ENCODE measurements at places on chromosomes 16 and 17.

DNA sequence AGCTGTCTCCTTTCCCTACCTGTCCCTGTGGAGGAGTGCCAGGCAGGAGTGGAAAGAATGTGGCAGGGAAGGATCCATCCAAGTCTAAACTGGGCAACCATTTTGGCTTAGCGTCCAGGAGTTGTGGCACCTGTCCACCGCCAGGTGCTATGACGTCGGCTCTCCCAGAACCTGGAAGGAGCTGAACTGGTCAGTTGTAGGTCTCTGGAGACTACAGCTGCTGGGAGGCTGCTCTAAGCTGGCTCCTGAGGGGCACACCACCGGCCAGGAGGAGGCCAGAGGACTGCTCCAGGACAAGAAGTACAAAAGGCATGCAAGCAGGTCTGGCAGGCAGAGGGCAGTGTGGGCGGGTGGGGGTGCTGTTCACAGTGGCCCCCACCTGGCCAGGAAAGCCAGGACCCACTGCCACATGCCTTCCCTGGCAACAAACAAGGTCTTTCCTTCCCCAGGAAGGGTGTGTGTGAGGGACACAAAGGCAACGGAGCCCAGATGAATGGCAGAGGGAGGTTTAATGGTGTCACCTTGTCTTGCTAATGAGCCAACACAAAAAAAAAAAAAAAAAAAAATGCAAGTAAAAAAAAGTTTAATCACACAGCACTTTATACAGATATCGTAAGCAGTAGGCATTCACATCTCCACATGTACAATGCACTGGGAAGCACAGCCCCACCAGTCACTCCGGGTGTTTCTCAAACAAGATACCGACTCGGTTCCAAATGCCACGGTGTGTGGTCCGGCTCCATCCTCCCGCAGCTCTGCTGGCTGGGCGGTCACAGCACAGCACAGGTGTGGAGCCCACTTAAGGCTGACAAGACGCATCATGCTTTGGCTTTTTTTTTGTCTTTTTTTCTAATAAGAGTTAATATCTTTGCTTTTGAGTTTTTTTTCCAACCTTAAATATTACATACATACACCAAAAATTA, 4.8 kb downstream of the SPHK1 start:
- no peak for DNase-seq

- no peak for DNase-seq
Measured at GRCh38 chr16:54059319-54059718, 227.3 kb downstream of the IRX3 start.

- no peak for DNase-seq
Measured at GRCh38 chr17:27293359-27293897, 486 bp upstream of the WSB1 start.

DNA sequence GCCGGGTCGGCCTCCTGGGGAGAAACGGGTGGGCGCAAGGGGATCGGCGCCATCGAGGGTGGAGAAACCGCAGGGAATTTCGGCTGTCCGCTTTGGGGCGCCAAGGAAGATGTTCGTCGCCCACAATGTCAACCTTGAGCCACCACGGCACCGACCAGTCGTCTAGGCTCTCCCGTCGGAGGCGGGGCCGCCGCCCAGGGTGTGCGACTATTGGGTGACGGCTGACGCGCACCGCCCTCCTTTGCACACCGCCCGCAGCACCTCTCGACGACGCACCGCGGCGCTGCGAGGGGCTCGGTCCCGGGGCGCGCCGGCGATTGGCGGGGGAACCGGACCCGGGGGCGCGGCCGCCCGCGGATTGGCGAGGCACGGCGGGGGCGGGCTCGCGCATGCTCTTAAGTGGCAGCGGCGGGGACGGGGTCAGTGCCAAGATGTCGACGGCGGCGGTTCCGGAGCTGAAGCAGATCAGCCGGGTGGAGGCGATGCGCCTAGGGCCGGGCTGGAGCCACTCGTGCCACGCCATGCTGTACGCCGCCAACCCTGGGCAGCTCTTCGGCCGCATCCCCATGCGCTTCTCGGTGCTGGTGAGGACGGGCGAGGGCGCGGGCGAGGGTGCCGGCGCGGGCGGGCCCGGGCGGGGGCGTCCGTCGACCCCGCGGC, at the start of gene NUDT16L1:
Gene NUDT16L1 (plus strand): TSS at position 267 of the 660 bp plus-strand sequence. CDS start 165 bp downstream, at position 432.
- DNase-seq = peak; percentile 86

GRCh38 chr16:31271621-31272190, 11.9 kb downstream of the ITGAM start:
- DNase-seq = no peak

DNA sequence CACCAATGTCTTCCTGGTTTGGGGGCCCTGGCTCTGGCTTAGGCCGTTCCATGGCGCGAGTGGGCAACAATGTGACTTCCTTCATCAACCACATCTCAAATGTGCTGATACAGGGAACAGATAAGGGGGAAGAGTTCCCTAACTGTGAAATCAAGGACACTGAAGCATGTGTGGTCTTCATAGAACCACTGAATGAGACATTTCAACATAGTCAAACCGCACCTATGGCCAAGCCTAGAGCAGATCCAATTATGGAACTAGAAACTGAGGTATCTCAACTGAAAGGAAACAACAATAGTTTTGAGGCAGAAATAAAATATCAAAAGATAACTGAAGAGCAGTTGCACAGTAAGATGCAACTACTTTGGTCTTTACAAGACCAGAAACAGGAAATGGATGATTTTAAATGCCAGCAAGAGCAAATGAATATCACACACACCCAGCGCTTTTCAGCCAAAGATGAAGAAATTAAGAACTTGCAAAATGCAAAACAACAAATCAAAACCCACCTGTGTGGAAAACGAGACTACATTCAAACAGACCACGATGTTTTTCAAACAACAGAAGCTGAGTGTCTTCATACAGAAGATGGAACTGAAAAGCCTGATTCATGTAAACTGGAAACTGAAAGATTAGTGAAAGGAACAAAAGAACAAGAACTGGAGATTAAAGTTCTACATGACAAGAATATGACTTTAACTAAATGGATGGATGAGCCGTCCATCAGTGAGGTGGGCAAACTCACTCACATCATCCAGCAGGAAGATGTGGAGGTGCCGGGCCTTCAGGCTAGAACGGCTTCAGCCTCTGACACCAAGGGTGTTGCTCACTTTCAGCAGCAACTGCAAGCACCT, 18.1 kb upstream of the LCMT1 start:
- no peak for DNase-seq

DNA sequence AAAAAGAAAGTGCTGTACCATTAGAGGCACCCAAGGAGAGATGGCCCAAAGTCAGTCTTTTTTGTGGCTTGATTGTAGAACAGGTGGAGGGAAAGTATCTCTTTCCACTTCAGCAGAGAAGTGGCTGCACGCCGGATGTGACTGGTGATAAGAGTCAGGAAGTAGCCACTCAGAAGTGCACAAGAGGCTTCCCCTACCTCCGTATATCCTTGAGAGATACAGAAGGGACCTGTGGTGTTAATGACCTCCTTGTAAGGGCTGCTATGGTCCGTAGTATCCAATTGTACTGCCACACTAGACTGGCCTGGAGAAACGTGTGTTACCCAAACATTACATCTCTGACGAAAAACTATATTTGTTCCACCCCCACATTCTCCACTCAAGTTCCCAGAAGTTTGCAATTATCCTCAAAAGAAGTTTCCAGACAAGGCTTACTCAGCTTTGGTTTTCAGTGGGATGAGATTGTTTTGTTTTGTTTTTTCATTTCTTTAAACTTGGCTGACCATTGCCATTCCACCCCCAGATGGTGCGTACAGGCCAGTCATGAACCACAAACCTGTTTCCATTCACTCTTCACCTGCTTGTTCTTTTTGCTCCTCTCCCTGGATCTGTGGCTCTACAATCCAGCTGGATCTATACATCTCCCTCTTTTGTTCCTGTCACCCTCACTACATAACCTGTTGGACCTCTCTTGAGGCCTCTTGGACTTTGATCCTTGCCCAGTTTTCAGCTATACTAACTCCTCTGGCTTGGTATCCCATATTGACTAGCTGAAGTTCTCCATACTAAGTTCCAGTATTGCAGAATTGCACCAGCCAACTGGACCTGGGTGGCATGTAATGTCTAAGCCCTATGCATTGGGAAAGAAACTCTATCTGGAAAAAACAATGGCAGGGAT, 20.7 kb upstream of the MED13 start:
- no peak for DNase-seq

DNA sequence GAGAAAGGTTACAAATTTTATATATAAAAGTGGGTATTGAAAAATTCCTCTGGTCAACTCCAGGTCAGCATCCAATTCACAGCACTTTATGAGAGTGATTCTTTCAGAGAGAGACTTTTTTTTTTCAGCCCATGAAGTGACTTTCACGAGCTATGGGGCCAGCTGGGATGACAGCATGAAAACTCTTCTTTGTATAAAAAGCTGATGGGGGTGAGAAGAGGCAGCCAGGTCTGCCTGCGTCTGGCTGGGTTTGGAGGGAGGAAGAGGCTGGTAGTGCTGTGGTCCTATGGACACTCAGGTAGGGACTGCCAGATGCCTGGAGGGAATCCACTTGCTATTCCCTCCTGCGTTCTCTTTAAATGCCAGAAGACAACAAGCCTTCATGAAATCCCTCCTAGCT, 250.6 kb downstream of the UTP18 start:
- DNase-seq = no peak

DNA sequence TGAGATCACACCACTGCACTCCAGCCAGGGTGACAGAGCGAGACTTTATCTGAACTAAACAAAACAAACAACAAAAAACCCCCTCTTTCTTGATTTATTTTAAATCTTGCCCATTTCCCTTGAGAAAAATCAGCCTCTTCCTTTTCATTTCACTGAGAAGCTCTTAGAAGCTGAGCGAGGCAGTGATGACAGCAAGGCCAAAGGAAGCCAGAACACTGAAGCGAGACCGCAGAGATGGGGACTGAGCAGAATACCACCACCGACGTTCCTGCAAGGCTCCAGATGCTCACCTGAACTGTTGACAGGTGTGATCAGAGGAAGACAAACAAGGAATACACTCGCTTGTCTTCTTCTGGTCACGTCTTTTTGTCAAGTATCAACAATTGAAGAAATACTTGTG, 30.5 kb upstream of the IRF8 start:
- no peak for DNase-seq

DNA sequence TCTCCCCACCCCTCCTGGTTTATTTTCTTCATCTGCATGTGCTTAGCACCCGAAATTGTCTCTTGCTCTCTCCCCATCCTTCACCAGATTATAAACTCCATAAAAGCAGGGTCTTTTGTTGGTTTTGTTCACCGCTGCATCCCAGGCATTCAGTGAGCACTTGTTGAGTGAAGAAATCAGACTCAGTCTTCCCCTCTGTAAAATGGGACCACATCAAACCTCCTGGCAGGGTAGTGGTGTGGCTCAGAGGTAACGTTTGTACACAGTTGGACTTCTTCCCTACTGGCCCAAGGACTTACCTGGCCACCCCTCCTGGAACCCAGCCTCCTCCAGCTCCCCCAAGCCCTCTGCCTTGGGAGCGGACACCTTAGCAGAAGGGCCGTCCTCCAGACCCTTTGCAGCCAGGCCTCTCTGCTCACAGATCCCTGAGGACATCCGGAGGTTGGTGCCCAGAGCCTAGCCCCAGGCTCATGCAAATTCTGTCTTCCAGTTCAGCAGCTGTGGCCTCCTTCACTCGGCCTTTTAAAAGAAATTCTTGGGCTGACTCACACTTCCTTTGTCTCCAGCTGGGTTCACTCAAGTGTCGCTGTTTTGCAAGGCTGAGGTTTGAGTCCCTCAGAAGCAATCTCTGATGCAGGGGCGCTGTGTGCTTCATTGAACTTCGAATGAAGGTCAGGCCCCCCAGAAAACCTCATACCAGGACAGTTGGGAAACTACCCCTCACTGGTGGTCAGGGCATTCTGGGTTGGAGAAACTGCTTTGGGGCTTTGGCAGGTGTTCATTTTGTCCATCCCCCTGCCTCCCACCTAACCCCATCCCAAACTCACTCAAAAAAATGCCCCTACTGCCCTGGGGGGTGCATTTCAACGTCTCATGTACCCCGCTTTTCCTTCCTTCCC, 16.8 kb upstream of the RMI2 start:
- no peak for DNase-seq

- no peak for DNase-seq
Measured at GRCh38 chr17:50944902-50945720, 79.0 kb upstream of the TOB1 start.

- no peak for DNase-seq
Measured at GRCh38 chr16:66622863-66623262, 18.4 kb downstream of the CMTM3 start.

DNA sequence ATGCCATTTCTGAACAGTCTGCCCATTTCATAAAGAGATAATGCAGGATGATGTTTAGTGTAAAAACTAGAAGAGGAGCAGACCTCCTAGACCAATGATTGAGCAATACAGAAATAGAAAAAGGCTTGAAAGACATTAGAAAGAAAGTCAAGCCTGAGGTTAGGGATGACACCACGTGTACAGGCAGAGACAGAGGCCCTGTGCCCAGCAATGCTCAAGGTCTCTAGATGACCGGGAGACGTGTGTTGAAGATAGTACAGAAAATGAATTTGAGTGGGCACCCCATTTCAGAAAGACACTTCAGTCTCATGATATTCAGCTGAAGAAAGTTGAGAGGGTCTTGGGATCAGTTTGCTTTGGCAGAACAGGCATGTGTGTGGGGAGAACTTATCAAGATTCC, 5.4 kb downstream of the GID4 start:
- no peak for DNase-seq

GRCh38 chr17:79831265-79832217, 7.7 kb downstream of the CBX4 start:
- no peak for DNase-seq

- no peak for DNase-seq
Measured at GRCh38 chr17:8121681-8122421, 2.1 kb downstream of the HES7 start.

- no peak for DNase-seq
Measured at GRCh38 chr16:85040685-85041084, 13.1 kb downstream of the KIAA0513 start.

DNA sequence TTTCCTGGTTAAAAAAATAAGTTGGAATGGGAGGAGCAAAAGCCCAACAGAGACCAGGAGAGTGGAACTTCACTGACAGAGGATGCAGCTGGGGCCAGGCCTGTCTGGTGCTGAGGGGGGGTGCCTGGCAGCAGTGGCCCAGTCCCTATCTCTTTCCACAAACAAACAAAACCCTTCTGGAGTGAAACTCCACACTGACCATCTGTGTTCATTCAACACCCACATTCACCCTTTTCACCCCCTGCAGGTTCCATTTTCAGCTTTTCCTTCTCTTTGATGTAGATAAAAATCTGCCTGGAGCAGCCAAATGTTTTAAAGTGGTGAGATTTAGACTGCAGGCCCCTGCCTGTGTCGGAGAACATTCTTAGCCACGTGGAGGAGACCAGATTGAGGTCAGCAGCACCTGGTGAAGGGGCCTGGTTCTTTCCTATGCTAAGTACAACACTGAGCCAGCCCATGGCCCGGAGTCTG, 161.4 kb upstream of the CDH11 start:
- DNase-seq = no peak

Measured in NCI-H446 treated with DMSO at 0.1 percent for 48 hours (cell line).